Kidney epithelial cell (primary cell): ENCODE measurements at places on chromosomes 6 and 20. TPM values are rescaled to one million over a fixed set of nuclear protein-coding genes. Genes with fewer than 3 reads are reported as not detected.

DNA sequence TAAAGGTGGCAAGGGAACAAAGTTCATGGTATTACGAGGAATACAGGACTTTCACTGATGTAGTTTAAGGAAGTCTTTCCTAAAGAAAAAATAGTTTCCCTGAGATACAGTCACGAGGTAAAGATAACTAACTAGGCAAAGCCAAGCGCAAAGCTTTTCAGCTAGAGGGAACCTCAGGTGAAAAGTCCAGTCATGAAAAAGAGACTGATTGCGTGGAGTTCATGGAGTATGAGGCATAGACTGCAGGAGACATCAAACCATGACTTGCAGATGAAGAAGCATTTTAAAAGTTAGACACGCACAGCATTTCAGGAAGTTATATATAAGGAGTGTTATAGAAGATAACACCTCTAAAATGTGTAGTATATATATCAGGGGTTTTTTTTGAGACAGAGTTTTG, 205.6 kb upstream of the ZNF184 start:
- DNase-seq: no peak

- DNase-seq: no peak
These were observed 281.9 kb downstream of the UTRN start for GRCh38 chr6:144566868-144567615.

HNF4A gene
- not detected in 2 replicates for total RNA-seq

- DNase-seq: no peak
These were observed 193.0 kb downstream of the FOXC1 start for GRCh38 chr6:1802491-1803395.

DNA sequence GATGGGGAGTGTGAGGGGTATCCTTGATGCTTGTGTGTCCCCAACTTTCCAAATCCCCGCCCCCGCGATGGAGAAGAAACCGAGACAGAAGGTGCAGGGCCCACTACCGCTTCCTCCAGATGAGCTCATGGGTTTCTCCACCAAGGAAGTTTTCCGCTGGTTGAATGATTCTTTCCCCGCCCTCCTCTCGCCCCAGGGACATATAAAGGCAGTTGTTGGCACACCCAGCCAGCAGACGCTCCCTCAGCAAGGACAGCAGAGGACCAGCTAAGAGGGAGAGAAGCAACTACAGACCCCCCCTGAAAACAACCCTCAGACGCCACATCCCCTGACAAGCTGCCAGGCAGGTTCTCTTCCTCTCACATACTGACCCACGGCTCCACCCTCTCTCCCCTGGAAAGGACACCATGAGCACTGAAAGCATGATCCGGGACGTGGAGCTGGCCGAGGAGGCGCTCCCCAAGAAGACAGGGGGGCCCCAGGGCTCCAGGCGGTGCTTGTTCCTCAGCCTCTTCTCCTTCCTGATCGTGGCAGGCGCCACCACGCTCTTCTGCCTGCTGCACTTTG, at the start of gene TNF:
TNF (plus strand) TSS at position 231 of the 567 bp plus-strand sequence; CDS start at position 408, 177 bp downstream.
- DNase-seq: no peak

DNA sequence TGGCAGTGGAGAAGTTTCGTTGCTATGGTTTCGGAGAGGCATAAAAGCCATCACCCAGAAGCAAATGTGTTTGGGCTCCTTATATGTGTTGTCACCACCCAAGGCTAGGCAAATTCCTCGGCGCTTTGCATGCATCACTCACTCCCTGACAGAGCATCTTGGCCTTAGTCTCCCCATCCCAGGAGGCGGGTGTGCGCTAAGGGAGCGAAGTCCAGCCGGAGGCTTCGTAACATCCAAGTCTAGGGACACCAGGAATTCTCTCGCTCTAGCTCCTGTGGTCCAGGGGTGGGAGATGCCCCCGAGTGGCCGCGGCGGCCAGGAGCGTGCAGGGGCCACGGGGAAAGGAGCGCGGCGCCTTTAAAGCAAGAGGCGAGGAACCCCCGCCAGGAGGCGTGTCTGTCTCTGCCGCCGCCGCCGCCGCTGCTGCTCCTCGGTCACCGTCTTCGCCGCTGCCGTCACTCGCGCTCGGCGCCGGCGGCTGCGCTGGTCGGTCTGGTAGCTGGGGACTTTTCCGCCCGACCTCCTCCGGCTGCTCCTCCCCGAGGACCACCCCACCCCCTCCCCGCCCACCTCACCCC, at the start of gene GRIK2:
GRIK2 (plus strand) TSS at position 458 of the 578 bp plus-strand sequence.
- no peak for DNase-seq

ATP9A gene
- total RNA-seq: 37.6 and 37.9 TPM in 2 replicates

DNA sequence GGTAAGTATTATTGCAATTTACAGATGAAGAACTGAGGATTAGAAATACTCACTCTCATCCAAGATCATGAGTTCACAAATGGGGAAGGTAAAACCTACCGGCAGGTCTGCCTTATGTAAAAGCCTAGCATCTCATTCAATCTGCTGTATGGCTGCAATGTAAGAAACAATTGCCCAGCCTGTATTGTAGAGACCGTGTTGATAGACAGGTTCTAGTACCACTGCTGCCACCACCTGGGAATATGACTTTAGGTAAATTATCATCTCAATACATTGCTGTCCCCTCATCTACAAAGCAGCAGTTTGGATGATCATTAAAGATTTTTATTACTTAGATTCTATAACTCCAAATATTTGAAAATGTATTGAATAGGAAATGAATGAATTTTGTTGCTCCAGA, 23.3 kb upstream of the ARHGAP18 start:
- DNase-seq: no peak

- DNase-seq: no peak
These were observed 91.3 kb upstream of the MAP3K7 start for GRCh38 chr6:90678049-90678779.

GRCh38 chr6:138415125-138415524, 11.1 kb downstream of the HEBP2 start:
- no peak for DNase-seq

DNA sequence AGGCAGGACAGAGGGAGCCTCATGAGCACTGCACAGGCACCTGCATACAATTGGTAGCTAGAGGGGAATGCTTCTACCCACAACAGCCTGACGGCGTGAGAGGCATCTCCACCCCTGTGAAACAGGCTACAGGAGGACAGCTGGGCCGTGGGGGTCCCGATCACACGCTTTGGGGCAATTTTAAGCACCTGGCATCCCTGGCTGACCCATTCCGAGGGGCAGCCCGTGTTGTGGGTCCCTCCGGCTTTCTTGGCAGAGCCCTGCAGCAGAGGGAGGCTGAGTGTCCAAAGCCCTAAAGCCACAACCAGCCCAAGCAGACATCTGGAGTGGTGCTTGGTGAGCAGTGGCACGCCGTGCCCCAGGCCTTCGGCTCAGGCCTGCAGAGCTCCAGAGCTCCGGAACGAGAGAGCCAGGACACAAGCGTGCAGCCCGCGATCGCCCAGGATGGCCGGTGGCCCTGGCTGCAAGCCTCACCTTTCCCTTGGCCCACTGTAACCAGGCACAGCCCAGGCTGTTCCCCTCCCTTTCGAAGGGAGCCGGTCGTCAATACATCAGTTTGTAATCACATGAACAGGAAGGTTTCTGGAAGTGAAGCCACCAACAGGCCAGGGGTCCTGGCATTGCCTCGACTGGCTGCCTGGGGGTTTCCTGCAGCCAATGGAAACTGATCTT, 81.4 kb downstream of the DLL1 start:
- DNase-seq: no peak

DNA sequence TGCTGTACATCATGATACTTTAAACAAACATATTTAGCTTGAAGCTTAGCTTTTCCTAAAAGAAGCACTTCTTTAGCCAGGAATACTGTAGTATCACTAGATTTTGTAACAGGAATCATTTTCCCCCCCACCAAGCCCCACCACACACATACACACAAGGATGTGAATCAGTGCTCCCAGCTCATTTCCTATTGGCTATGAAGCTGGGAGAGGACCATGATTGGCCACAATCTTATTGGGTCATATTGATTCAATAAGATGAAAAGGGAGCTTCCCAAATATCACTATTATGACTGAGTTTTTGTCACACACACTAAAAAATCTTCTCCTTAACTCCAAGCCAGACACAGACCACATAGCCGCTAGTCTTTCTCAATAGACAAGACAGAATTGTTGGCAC, 140.5 kb upstream of the TNFAIP3 start:
- DNase-seq: no peak

HLA-DRA gene
- total RNA-seq: 0.38 and 0.62 TPM in 2 replicates

GRCh38 chr6:132300323-132300949, 100.8 kb downstream of the MOXD1 start:
- no peak for DNase-seq
